ENCODE measurements at places on chromosomes 7 and 10.

GRCh38 chr10:122277526-122278136 lies 6.5 kb downstream of the BTBD16 start:
- no peak for DNase-seq

- DNase-seq = no peak
Measured at GRCh38 chr10:129331839-129332220, 135.2 kb upstream of the MGMT start.

GRCh38 chr7:25750744-25751508 lies 401.1 kb upstream of the NFE2L3 start:
- DNase-seq = no peak

DNA sequence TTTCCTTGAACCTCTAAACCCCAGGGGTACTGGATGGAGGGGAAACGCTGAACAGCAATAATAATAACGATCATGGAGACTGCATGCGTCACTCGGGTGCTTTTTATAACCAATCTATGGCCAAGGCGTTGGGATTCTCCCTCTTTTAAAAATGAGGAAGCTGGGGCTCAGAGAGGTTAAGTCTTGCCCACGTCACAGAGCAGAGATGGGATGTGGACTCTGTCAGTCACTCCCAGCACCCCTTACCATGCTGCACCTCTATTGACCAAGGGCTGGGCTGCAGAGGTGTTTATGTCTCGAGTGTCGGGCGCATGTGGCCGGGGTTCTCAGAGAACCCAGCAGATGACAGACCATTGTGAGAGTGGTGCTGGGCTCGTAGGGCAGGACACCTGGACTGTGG lies 129.9 kb downstream of the CDH23 start:
- no peak for DNase-seq

- no peak for DNase-seq
Measured at GRCh38 chr10:131667561-131667960, 233.2 kb upstream of the PPP2R2D start.

DNA sequence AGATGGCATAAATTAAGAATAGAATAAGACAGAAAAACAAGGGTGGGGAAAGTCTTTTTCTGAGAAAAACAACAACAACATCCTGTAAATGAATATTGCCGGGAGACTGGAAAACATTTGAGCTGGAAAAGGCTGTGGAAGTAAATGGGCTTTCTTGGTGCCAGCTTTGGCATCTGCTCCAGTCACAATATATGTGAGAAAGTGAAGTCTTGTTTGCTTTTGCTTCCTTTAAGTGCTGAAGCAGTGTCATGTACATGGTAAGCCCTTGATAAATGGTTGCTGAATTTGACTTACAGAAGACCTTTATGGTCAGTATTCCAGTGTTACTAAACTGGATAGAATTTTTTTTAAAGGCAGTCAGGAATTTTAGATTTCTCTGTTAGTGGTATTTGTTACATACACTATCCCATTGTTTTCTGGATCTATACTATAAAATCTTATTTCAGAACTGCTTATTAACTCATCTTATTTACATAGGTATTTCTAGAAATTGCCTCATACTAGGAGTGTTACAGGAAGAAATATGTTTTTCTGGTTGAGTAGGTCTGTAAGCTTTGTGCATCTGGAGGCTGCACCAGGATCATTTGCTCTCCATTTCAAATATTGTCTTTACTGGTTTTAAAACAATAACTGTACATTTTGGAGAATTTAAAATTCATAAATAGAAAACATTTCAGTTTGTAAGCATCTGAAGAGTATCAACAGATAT lies 201.7 kb upstream of the FOXP2 start:
- no peak for DNase-seq

DNA sequence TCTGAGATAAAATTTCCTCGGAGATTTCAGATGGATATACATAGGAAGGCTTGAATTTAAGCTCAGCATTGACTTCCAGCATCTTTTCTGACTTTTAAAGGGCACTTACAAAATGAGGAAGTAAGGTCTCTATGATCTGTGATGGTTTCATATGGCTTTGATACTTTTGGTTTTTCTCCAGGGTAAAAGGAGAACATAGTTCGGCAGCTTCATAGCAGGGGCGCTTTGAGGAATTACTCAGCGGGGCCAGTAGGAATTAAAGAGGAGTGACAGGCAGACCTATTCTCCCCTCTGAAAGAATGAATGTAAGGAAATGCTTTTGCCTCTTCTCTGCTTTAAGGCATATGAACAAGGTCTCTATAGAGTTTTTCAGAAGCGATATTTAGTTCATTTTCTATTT lies 80.0 kb upstream of the PCDH15 start:
- DNase-seq = no peak

DNA sequence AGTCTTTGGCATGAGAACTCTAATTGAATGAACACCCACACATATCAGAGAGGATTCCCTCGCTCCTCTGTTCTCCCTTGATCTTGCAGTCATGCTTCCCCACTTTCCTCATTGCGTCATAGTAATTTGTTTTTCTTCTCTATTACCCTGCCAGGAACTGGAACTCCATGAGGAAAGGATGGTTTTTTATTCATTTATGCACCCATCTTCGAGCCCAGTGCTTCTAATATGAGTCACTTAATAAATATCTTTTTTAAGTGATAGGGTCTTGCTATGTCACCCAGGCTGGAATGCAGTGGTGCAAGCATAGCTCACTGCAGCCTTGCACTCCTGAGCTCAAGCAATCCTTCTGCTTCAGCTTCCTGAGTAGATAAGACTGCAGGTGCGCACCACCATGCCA lies 83.5 kb downstream of the OTUD1 start:
- no peak for DNase-seq

- no peak for DNase-seq
Measured at GRCh38 chr7:20260223-20260622, 43.0 kb upstream of the MACC1 start.

- no peak for DNase-seq
Measured at GRCh38 chr7:10770176-10770575, 203.5 kb upstream of the PHF14 start.

GRCh38 chr7:91140982-91141381 lies 123.3 kb upstream of the FZD1 start:
- no peak for DNase-seq

GRCh38 chr10:3928078-3928477 lies 143.1 kb upstream of the KLF6 start:
- no peak for DNase-seq

DNA sequence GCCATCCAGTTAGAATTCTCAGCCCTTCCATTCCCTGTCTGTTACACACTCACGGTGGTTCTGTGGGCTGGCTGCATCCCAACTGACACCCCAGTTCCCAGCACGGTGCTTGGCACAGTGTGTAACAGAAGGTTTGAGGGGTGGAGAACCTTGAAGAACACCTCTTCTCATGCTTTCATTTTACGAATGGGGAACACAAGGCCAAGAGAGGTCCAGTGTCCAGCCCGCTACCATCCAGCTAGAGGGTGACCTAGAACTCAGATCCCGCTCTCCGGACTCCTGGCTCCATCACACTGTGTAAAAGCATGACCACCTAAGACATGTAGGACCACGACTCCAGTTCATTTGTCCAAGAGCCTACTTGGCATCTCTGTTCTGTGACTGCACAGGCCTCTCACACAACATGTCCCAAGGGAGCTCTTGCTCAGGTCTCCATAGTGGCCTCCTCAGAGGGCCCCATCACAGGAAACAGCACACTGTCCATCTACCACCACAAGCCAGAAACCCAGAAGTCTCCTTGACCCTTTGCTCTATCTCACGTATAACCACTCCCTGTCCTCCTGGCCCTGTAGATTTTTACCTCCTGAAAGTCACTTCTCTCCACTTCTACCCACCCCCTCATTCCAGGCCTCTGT lies 2.8 kb upstream of the CDH23 start:
- DNase-seq = no peak

DNA sequence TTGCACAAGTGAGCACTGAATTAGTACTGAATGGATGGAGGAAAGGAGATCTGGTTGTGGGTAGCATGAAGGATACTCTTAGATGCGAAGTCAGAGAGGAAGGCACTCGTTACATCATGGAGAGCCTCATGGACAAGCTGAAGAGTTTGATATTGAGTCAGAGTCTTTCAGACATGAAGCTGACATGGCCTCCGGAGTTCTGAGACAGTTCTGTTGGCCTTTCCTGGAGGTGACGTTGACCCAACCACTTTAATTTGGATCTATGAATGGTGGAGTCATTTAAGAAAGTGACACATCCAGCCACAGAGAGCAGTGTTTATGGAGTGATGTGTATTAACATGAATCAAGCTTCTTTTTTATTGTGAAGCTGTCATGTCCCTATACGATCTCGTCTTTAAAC lies 286.3 kb upstream of the CDC14C start:
- DNase-seq = no peak

GRCh38 chr10:75451831-75452230 lies 20.4 kb downstream of the LRMDA start:
- DNase-seq = no peak

- no peak for DNase-seq
Measured at GRCh38 chr7:47477191-47478016, 104.5 kb downstream of the TNS3 start.

DNA sequence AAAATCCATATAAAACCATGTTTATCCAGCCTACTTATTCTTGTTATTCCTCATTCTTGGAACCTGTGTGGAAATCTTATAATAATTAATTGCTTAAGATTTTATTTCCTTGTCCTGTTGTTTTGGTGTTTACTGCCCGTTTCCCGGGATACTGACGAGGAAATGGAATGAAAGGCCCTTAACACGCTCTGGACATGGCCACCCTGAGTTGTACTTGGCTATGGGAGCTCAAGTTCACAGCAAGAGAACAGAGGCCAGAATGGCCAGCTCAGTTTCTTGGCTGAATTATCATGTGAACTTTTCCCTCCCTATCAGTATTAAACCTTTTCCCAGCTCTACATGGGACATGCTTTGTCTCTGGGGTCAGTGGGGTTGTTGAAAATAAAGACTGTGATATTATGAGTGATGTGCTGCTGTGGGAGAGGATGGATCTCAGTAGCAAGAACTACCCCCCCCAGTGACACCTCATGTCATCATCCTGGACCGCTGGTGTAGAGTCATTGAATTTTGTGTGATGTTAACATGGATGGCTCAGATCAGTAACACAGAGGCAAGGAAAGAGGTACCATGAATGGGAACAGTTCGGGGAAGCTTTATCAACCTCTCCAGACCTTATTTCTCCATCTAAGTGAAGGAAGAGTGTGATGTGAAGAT lies 87.0 kb upstream of the IGFBP3 start:
- no peak for DNase-seq

- no peak for DNase-seq
Measured at GRCh38 chr7:17054836-17055235, 173.1 kb upstream of the AGR3 start.

- no peak for DNase-seq
Measured at GRCh38 chr7:41501466-41501865, 201.4 kb downstream of the INHBA start.

DNA sequence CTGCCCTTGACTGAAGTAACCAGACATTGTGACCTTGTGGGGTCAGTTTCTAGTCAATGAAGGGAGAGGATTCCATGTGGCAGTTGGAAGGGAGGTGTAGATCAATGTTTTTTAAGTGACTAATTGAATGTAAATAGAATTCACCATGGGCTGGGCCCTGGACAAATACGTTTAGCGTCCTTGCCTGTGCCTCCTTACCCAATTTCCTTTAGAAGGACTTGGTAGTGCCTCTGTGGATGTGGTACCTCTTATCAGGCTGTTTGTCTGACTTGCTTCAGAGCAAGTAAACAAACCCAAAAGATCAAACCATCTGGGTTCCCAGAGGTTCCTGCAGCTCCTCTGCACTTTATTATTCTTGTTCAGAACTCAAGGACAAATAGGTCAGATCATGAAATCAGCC lies 4.3 kb upstream of the KAT6B start:
- no peak for DNase-seq

GRCh38 chr7:40865441-40866233 lies 730.8 kb downstream of the SUGCT start:
- DNase-seq = no peak

DNA sequence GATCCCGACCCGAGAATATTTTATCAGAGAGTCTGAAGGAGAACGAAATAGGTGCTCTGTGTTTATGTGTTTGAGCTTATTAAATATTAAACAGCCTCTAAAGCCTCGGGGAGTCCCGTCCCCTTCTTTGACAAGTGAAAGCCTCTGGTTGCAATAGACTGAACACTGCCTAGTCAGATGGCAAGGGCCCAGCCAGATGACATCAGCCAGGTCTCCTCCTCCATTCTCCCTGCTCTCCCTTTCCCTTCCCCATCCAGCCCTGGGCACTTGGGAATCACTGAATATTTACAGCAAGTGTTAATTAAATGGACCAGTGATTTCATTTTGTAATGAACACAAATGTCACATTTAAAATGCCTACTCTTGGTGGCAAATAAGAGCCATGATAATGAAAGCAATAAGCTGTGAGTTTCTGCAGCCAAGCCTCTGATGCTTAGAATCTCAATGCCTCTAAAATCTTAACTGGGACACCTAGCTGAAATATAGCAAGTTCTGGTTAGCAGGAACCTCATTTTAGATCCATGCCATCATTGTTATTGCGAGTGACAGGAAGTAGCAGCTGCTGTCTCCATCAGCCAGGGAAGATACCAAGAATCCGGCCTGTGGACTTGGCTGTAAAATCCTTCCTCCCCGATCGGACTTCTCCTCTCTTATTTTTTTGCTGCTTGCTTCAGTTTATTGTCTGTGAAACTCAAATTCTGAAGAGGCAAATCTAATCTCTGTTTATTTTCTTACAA lies 202.1 kb downstream of the PRPF18 start:
- no peak for DNase-seq

- no peak for DNase-seq
Measured at GRCh38 chr7:151310578-151310977, 31.0 kb upstream of the NUB1 start.
